ENCODE measurements at places on chromosomes 5 and 9.

DNA sequence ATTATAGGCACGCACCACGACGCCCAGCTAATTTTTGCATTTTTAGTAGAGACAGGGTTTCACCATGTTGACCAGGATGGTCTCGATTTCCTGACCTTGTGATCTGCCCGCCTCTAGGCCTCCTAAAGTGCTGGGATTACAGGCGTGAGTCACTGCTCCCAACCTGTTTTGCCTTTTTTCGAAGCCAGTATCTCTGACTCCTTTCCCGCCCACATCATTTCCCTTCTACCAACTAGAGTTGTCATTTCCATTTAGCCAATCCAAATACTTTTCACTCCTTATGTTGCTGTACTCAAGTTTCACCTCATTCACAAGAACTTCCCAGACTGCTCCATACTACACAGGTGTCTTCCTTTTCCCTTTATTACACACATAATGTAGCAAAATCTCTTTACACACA lies 502.6 kb upstream of the CDH6 start:
- no peak for DNase-seq

DNA sequence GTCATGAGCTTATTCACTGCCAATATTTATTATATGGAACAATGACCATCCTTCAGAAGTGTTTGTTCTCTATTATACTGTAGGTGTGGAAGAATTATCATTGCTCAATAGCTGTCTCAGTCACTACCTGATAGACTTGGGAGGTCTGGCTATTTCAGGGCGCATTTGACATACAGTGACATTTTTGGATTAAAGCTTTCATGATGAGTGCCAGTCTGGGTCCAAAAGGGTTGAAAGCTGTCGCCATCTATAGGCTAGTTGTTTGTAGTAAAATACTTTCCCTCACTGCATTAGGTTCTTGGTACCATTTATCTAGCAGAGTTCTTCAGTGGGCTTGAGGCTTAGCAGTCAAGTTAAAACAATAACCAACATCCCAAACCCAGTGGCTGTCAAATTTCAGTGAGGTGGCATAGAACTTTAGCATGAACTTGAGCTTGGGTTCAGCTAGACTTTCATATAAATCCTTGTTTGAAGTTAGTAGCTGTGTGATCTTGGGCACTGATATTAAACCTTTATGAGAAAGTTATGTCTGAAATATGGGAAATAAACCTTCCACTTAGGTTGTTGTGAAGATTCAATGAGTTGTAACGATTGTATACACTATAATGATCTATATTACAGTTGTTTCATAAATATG lies 110.5 kb upstream of the CDKN2B start:
- no peak for DNase-seq

DNA sequence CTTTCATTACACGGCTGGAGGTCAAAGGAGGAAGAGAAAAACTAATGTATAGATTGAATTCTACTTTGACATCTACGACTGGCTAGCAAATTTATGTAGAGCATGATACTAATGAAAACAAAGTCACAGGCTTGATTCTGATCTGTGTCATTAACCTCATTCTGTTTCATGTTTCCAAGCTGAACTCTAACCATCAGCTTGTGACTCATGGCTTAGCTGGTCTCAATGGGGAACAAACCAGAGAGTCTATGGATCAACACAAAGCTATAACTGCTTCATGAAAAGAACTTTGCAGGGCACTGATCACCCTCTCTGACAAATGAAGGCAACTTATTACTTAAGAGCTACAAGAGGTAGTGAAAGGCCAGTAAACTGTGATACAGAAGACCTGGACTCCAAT lies 23.6 kb upstream of the PDE4D start:
- no peak for DNase-seq

GRCh38 chr5:149071756-149072155 lies 8.9 kb upstream of the SH3TC2 start:
- no peak for DNase-seq

- DNase-seq, result no peak
These were observed 25.8 kb upstream of the PRXL2C start for GRCh38 chr9:96680812-96681499.

DNA sequence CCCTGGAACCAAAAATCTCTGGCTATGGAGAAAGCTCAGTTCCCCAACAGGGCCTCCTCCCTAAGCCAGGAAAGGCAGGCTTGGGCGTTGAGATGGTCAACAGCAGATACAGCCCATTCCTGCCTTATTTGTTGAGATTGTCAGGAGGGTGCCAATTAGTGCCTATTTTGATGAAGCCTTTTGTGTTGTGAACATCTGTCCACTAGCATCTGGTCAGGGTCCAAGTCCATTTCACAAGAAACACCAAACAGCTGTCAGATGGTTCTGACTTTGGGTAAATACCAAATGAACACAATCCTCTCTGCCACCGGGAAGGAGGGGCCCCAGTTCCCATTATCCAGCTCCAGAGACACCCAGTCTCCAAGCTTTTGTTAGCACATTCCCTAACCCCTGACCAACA lies 19.9 kb downstream of the SEMA6A start:
- no peak for DNase-seq

GRCh38 chr5:165360366-165360765 lies 1854.9 kb downstream of the MAT2B start:
- DNase-seq, result no peak

- DNase-seq, result no peak
These were observed 49.2 kb downstream of the MYO10 start for GRCh38 chr5:16886793-16887345.

GRCh38 chr5:170343177-170343576 lies 45.6 kb upstream of the LCP2 start:
- DNase-seq, result no peak

GRCh38 chr9:114109124-114109523 lies 10.0 kb upstream of the KIF12 start:
- DNase-seq, result no peak

- no peak for DNase-seq
These were observed 837.1 kb upstream of the SEMA6A start for GRCh38 chr5:117411701-117412100.

DNA sequence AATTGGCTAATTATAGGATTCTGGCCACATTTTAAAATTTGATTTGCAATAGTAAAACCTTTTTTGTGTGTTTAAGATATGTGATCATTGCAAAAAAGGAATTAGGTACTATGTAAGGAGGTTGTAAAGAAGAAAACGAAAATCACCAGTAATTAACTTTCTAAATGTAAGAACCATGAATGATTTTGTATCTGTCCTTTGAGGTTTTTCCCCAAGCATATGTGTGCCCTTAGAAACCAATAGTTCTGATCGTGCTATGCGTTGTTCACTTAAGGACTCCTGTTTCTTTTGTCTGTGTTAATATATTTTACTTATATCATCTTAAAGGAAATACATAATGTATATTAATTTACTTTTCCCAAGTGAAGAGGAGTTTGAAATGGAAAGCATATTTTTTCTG lies 410.2 kb downstream of the PSAT1 start:
- no peak for DNase-seq

- no peak for DNase-seq
These were observed 14.4 kb upstream of the NKD2 start for GRCh38 chr5:994272-994607.

GRCh38 chr5:147949711-147950573 lies 43.6 kb upstream of the C5orf46 start:
- no peak for DNase-seq

DNA sequence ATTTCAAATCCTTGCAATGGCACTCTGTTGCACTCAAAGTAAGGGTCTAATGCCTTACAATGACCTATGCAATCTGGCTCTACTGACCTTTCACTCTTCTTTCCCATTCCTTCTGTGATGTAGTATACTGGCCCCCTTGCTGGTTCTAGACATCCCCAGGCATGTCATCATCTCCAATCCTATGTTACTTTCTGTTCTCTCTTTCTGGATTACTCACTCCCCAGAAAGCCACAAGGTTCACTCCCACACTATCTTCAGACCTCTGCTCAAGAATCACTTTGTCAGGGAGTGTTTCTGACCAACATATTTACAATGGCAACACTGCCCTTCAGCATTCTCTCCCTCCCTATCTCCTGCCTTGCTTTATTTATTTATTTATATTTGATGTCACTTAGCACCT lies 802.2 kb upstream of the WWC1 start:
- DNase-seq, result no peak

DNA sequence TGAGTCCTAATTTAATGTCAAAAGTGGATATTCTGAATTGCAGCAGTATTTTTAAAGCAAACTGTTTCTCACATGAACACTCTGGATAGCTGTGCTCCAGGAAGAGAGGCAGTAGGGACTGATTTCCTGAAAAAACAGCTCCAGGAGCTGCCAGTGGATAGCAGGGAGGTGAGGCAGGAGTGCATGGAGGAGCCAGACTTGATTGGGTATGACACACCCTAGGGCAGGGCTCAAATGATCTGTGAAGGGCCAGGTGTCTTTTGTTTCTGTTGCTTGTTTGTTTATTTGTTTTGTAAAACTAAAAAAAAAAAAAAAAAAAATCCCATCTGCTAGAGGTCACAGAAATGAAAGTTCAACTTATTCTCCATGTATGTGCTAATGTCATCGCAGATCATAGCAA lies 83.4 kb downstream of the ADRB2 start:
- DNase-seq, result no peak
